Dermis microvascular lymphatic vessel endothelial cell (primary cell): ENCODE measurements at places on chromosomes 7 and 10. TPM values are rescaled to one million over a fixed set of nuclear protein-coding genes. Genes with fewer than 3 reads are reported as not detected.

The SPDYE17 gene
- total RNA-seq = not detected in 2 replicates

The CTTNBP2 gene
- under 0.01 and 0.63 TPM in 2 replicates for total RNA-seq

The PITRM1 gene
- total RNA-seq = 60.7 and 62.8 TPM in 2 replicates

The LRIT1 gene
- not detected in 2 replicates for total RNA-seq

The ADCYAP1R1 gene
- under 0.01 TPM in 2 replicates for total RNA-seq

The MMP21 gene
- 0.13 and 0.51 TPM in 2 replicates for total RNA-seq

The BAMBI gene
- total RNA-seq = 1.8 and 2.4 TPM in 2 replicates

The CNNM2 gene
- 1.2 and 3.4 TPM in 2 replicates for total RNA-seq
